Panc1 (cell line): ENCODE measurements at places on chromosomes 16 and 17. TPM values are rescaled to one million over a fixed set of nuclear protein-coding genes. Genes with fewer than 3 reads are reported as not detected.

GRCh38 chr17:61926826-61927207, 965 bp downstream of the INTS2 start:
- DNase-seq = no peak

- DNase-seq = peak; percentile 18
Observed at GRCh38 chr17:82457929-82458178, 687 bp upstream of the NARF start.

G6PC1 gene
- 0.08 TPM for total RNA-seq

ARHGDIG gene
- total RNA-seq = 2.4 TPM

DNA sequence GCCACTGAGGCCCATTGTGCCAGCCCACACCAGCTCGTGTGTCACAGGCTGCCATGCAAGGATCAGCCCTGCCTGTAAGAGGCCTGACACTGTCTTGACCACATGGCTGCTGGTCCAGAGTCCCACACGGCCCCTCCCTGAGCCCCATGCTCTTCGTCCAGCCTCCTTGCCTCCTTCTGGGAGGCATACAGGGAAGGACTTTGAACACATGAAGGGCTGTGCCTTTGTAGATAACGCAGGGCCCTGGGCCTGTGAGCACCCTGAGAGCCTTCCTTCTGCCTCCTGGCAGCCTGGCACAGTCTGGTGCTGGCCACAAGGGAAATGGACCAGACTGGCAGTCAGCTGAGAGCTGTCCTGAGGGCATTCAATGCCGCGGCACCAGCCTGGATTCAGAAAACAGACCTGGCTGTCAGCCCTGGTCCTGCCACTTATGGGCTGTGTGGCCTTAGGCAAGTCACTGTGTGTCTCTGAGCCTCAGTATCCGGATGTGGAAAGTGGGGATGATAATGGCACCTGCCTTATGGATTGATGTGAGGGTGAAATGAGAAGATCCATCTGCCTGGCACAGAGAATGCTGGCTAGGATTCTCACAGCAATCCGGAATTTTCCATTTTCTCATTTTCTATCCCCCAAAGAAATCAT, 19.2 kb upstream of the SPNS2 start:
- no peak for DNase-seq

NDUFB10 gene
- 287 TPM for total RNA-seq

CTRL gene
- 2.0 TPM for total RNA-seq

- no peak for DNase-seq
Observed at GRCh38 chr17:82415336-82415735, 2.8 kb upstream of the HEXD start.

DNA sequence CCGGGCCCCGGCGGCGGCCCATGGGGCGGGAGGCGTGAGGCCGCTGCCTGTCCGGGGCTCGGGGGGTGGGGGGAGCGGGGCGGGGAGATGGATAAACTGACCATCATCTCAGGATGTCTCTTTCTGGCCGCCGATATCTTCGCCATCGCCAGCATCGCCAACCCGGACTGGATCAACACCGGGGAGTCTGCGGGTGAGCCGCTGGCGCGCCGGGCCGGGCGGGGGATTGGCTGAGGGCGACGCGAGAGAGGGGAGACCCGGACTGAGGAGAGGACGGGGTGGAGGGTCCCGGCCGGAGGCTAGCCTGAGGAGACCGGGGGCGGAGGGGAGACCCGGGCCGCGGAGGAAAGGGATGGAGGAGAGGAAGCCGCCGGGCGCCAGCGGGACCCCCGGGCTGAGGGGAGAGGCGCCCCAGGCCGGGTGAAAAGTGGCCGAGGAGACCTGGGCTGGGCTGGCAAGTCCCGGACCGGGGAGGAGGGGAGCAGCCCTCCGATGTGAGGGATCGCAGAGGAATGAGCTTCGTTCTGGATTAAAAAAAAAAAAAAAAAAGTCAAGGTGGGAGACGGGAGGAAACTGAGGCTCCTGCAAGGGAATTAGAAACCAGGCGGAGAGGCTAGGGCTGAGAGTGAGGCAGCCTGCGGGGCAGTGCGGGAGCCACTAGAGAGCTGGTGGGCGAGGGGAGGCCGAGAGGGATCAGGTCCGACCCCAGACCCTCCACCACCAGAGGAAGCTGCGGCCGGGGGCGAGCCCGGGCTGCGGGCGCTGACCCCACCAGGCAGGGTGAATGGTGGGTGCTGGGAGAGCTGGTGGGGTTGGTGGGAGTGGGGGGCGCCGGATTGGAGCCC, 526 bp downstream of the MOSMO start:
- DNase-seq = no peak
